Choroid plexus epithelial cell (primary cell): ENCODE measurements at places on chromosomes 1 and 21.
A peak's percentile ranks its signal among the peaks of the same experiment; 100 is the strongest.

GRCh38 chr1:102434421-102434820 lies 437.7 kb upstream of the OLFM3 start:
- peak; percentile 3 for DNase-seq

DNA sequence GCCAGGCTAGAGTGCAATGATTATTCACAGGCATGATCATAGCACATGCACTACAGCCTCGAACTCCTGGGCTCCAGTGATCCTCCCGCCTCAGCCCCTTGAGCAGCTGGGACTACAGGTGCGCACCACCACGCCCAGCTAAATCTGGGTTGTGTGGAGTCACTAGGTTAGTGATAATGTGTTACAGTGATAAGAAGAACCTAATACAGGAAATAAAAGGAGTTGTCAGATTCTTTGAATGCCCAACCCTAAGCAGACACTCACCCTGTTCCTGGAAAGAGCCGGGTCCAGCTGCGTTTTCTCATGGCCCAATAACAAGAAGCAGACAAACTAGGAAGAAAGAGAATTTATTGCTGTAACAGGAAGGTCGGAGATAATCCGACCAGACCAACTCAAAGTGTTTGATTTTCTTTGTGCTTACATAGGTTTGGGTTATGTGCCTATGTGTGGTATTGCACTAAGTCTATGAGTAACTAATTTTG lies 8.8 kb downstream of the IFNGR2 start:
- no peak for DNase-seq

DNA sequence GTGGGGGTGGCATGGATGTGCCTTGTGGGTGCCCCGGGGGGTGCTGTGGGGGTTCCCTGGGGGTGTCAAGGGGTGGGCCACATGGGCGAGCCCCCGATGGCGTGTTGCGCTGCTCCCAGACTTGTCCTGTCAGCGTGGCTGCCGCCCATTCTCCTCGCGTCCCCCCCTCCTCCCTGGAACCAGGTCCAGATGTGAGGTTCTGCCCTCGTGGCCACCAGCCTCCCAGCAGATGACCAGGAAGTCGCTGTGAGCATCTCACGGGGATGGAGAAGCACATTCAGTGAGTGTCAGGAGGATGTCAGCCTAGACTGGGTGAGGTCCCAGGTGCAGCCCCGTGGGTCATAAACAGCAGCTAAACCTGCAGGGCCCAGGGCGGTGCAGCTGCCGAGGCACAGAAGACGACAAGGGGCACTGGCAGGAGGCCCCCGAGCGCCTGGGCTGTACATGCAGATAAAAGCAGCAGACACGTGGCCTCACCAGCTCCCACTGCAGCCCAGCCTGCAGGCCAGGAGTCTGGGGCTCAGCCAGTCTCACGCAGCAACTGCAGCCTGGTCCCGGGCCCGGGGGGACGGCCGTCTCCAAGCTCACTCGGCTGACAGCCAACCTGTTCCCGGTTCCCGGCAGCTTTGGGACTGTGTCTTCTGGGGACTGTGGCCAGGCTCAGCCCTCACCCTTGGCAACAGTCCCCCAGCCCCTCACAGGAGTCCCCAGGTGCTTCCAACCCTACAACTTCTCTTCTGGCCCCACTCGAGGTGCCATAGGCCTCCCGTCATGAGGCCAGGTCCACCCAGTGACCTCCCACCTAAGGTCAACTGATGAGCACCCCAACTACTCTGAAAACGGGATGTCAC lies 17.5 kb upstream of the COL6A2 start:
- no peak for DNase-seq

- no peak for DNase-seq
These were observed 59.0 kb upstream of the MACF1 start for GRCh38 chr1:39145331-39145965.

DNA sequence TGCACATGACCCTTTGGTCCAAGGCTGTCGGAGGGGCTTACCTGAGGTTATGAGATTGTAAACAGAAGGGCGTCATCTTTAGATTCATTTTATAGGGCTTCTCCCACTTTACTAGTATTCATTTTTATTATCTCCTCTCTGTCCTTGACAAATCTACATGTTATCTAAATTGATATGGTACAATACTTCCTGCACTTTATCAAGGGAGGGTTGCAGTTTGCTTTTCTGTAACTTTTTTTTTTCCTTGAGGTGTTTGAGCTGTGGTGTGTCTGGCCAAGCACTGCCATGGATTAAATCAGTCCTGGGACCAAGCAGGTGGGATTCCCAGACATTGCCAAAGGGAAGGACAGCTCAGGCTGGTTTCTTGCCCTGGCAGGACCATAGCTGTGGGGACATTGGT lies 32.0 kb upstream of the B3GALT5 start:
- DNase-seq = no peak

- no peak for DNase-seq
These were observed 378.9 kb downstream of the HHAT start for GRCh38 chr1:210707300-210708240.

DNA sequence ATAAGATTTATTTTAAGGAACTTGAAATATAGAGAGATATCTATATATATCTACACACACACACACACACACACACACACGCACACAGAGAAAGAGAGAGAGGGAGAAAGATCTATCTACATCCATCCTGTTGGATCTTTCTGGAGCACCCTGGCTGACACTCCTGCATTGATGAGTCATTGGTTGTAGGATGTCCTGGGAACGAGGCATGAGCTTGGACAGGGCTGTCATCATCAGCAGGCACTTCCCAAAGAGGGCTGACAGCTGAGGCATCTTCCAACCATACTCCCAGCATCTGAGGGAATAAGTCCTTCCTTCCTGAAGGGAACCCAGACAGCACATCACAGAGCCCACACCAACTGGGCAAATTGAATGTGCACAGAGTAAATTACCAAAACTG lies 99.1 kb upstream of the ERG start:
- no peak for DNase-seq

- no peak for DNase-seq
These were observed 25.0 kb downstream of the PGBD5 start for GRCh38 chr1:230401101-230401500.

- DNase-seq = no peak
These were observed 20.5 kb downstream of the TEX38 start for GRCh38 chr1:46691997-46692790.

GRCh38 chr1:189971656-189972055 lies 506.0 kb downstream of the BRINP3 start:
- no peak for DNase-seq

GRCh38 chr1:190175320-190175719 lies 302.3 kb downstream of the BRINP3 start:
- peak; percentile 64 for DNase-seq

DNA sequence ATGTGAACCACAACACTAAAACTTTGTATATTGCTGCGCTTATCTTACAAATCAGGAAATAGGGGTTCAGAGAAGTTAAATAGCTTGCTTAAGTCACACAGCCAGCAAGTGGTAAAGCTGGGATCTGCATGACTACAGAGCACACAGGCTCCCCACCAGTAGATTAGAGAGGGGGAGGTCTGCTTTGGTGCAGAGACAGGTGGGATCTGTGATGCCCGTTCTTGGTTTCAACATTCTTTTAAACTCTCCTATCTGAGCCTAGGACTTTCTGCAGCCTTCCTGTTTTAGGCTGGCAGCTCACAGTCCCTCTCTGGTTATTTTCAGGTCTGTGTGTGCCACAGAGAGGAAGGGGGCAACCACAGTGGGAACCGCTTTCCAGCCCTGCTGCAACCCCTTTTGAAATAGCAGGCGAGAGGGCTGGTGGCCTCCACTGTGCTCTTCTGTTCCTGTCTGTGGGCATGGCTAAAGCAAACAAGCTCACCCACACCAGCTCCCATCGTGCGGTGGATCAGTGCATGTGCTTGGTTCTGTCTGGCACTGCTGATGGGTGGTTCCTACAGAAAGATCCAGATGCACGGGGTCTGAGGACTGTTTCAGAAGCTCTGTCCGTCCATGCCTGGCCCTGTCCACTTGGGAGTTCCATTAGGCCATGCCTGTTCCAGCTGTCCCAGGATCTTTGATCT lies 1.7 kb upstream of the IL6R start:
- DNase-seq = no peak

DNA sequence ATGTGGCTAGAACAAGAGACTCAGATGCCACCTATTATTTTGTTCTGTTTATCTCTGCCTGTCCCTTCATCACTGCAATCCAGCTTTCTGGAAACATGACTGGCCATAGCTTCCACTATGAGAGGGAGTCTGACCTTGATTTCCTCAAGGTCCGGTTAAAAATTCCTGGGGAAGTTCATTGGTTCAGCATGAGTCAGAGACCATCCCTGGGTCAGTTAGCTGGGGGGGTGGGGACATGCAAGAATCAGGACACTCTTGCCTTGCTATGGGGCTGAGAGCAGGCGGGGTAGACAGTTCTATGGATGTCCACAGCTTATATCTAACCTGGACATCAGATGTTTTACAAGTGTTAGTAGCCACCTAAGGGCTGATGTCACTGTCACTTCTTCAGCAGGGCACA lies 81.1 kb downstream of the TENT5C start:
- DNase-seq = peak; percentile 25

DNA sequence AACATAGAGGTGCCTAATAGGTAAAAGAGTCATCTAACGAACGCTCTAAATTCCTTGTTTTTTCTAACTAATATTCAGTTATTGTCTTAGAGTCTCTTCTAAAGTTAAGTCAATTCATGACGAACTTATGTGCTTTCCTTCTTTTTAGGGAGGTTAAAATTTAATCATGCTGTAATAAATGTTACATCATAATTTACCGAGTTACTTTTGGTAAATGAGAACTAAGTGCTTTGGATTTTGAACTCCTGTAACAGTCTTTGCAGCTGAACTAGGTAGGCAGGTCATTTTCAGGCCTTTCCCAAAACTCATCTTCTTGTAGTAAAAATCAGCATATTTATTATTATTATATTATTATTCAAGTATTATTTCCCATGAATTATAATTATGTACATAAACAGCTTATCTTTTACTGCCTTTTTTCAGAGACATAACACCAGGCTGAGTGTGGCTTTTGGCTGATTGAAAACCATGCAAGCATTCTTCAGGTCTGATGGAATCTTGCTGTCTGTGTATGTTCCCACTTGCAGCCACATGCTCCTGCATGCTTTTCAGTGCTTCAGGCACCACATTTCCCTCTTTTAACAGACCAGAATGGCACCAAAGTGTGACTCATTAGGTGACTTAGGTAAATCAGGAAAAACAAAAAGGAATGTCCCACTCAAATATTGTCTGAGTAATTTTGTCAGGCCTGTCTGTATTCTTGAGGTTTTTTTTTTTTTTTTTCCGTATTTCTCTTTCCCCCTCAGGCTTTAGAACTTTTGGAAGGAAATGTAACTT lies 81.0 kb upstream of the CD55 start:
- peak; percentile 67 for DNase-seq

GRCh38 chr21:44868707-44869106 lies 4.8 kb downstream of the PTTG1IP start:
- no peak for DNase-seq

DNA sequence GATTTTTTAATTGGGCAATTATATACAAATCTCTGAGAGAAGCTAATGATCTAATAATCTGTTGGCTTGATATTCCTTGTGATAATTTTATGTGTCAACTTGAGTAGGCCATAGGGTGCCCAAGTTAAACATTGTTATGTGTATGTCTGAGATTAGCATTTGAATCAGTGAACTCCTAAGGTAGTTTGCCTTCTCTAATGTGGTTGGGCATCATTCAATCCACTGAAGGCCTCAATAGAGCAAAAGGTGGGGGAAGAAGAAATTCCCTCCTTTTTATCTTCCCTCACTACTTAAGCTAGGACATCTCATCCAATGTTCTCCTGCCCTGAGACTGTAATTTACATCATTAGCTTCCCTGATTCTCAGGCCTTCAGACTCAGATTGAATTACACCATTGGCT lies 394.5 kb downstream of the LMO4 start:
- DNase-seq = no peak

GRCh38 chr1:153324912-153325311 lies 12.2 kb upstream of the PGLYRP3 start:
- DNase-seq = no peak
